Ascending aorta (tissue), 2 donors: ENCODE measurements at places on chromosomes 4 and X.
A peak's percentile ranks its signal among the peaks of the same experiment; 100 is the strongest.

DNA sequence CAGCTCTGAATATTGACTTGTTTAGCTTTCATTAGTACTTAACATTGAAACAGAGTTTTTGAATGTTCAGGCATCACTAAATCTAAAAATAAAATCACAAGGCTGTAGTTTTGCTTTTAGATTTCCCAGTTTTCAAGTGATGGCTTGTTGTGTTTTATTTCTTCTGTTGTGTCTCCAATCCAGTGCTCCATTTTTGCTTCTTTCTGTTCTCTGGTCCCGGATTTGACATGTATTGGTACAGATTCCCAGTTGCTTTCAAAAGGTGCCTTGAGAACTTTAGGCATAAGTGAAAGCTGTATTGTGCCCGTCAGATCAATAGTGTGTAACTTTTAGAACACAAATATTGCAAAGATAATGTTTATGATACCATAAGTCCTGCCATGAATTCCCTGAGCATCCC is 53.2 kb downstream of the ARHGAP10 start:
- DNase-seq = no peak

GRCh38 chrX:97389761-97390192 is 506.1 kb downstream of the RPA4 start:
- no peak for DNase-seq

DNA sequence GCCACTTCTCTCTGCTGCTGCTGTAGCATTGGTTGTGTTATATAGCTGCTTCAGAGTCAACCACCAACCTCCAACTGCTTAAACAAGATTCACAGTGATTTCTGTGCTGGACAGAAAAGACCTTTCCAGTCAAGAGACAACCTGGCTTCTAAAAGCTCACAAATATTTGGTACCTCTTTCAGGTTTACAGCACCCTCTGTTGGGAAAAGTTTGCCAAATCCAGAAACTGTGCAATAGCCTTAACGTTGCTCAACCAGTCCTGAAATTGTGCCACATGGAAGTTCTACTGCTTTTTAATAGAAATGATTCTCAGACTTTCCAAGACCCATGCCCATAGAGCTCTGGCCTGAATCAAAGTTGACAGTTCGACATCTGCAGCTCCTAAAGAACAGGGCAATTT is 842.1 kb upstream of the HTR2C start:
- DNase-seq = no peak

DNA sequence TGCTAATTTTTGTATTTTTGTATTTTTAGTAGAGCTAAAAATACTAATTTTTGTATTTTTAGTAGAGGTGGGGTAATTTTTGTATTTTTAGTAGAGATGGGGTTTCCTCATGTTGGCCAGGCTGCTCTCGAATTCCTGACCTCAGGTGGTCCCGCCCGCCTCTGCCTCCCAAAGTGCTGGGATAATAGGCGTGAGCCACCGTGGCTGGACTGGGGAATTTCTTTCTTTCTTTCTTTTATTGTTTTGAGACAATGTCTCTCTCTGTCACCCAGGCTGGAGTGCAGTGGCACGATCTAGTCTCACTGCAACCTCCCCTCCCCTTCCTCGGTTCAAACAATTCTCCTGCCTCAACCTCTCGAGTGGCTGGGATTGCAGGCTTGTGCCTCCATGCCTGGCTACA is 83.0 kb downstream of the FAM193A start:
- no peak for DNase-seq

DNA sequence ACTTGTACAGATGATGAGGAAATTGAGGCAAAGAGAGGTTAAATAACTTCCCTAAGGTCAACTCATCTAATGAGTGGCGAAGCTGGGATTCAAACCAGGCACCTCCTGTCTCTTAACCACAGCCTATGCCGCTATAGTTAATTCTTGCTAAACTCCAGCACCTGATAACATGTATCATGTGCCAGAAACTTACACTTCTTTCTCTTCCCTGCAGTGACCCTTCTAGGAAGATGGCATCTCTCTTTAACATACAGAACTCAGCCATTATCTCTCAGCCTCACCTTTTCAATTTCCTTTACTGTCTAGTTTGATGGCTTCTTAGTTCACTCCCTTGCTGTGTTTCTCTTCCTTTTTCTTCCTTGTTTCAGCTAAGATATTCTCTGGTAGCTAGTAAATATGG is 2.5 kb downstream of the VBP1 start:
- no peak for DNase-seq

DNA sequence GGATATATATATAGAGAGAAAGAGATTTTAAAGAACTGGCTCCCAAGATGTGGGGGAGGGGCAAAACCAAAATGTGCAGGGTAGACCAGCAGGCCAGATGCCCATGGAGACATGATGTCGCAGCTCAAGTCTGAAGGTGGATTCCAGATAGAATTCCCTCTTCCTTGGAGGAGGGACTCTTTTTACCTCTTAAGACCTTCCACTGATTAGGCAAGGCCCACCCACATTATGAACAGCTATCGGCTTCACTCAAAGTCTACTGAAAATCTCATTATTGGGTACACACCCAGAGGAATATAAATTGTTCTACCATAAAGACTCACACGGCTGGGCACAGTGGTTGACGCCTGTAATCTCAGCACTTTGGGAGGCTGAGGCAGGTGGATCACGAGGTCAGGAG is 59.3 kb downstream of the DHRSX start:
- DNase-seq = no peak

DNA sequence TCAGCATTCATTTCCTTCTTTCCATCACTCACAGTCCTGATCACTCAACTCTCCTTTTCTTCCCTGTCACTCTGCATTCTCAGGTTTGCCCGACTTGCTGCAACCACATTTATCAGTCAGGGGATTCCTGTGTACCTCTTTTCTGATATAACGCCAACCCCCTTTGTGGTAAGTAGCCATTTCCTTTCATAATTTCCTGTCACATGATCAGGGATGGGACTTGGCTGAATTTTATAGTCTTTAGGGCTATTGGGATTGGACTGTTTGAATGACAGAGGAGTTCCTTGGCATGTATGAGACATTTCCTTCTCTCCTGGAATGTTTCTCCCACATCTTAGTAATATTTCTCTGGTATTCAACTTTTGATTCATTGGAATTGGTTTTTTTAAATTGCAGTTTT is 11.0 kb downstream of the PGM2 start:
- no peak for DNase-seq

GRCh38 chr4:5500165-5500564 is 208.2 kb downstream of the EVC2 start:
- DNase-seq = no peak

DNA sequence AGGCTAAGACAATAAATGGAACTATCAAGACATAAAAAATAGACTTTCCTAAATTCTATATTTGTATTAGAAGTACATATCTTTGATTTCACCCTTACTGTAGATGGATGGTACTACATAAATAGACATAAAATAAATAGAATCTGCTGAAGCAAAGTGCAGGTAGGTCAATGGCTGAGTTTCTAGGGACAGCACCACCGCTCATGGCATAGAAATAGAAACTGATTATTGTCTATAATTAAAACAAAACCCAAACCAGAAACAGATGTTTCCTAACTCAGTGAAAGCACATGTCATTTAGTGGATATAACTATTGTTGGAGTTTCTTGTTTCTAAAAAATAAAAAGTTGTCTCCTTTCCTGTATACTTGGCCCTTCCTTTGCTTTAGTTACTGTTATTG is 387.3 kb upstream of the ADGRL3 start:
- no peak for DNase-seq

- no peak for DNase-seq
Observed at GRCh38 chr4:177400030-177400429, 42.2 kb downstream of the AGA start.

DNA sequence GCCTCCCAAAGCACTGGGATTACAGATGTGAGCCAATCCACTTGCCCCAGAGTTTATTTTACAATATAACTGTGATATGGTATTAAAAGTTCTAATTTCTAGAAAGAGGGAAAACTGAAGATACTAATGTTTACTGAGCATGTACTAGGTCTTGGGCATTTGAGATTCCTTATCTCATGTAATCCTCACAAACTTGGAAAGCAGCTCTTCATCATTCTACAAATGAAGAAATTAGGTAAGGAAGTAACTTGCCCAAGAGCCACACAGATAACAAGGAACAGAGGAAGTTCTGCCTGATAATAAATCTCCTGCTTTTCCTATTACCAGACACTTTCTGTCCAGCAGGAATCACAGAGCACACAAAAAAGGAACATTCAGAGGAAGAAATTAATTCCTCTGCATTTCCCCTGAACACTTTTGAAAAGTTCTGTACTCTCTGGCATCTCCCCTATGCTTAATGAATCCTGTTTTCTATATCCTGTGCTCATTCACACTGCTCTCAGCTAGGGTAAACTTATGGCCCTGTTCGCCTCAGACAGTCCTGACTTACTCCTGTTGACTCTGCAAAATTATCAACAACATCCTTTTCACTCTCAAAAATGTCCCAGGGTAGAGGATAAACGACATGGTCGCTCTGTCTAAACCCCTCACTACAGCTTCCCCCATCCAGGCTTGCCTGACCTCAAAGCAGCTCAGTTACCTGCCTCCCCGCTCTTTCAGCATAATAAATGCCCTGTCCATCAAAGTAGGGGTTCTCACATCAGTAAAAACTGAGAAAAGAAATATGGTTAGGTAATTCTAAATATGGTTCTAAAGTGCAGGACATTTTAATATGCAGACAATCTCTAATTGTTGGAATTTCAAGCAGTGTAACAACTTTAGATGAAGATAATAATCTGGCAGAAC is 13.6 kb downstream of the SH3RF1 start:
- DNase-seq = no peak

- DNase-seq = peak; percentile 83
Observed at GRCh38 chr4:173252024-173252935, 81.9 kb downstream of the HMGB2 start.

- no peak for DNase-seq
Observed at GRCh38 chr4:184410748-184411147, 63.6 kb downstream of the IRF2 start.

DNA sequence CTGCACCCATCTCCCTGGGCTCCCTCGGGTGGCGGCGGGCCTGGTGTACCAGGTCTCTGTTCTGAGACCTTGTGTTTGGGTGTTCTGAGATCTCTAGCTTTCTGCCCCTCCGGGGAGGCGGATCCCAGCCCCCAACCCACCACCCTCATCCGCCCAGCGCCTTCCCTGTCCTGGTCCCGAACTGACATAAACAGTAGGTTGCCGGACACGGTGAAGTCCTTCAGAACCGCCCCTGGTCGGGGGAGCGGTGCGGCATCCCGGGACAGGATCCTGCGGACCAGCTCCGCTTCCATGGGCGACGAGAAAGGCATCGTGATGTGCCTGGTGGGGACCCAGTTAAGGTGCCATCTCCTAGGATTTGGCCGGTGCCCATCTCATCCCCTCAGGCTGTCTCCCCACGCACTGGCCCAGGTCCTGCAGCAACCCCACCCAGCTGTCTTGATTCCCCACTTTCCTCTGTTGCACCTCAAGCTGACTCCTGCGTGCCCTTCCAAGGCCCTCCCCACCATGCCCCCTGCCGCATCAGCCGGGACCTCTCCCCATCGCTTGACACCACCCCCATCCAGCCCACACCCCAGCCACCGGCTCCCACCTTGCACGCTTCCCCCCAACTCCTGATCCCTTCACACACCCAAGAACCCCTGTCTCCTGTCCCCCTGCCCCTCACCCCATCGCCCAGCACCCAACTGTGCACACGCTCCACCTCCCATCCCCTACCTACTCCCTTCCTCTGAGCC is 900 bp downstream of the CTAG2 start:
- DNase-seq = peak; percentile 51

DNA sequence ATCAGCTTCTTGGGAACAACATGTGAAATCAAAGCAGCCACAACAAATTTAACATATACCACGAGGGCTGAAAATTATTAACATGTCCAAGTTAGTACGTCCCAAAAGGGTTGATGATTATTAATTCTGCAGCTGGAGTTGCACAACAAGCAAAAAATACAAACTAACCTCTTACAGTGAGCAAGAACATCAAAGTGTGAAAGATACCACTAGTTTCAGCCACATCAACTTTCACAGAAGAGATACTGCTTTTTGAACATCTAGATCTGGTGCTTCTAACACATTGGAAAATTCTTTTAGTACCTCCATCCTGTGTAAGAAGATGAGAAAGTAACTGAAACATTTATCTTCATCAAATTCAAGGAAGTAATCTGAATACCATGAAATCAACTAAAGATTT is 334.1 kb downstream of the PCDH7 start:
- DNase-seq = no peak

DNA sequence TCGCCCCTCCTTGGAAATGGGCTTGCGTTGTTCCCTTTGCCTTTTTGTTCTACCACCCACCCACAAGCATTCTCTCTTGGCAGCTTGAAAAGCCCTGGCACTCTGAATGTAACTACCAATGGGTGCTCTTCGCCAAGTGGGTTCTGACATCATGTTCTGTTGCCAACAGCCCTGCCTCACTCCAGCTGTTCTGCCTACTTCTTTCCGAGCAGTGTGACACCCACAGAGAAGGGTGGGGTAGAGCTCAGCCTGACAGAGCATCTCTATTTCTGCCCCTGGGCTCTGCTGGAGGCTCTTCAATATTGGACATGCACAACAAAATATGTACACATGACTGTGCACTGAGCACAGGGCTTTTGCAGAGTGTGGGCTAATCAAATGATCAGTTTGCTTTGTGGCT is 15.6 kb upstream of the EXOSC9 start:
- DNase-seq = no peak

- no peak for DNase-seq
Observed at GRCh38 chrX:119290476-119290875, 54.4 kb downstream of the PGRMC1 start.

GRCh38 chr4:113869743-113870375 is 108.3 kb upstream of the CAMK2D start:
- peak; percentile 74 for DNase-seq

DNA sequence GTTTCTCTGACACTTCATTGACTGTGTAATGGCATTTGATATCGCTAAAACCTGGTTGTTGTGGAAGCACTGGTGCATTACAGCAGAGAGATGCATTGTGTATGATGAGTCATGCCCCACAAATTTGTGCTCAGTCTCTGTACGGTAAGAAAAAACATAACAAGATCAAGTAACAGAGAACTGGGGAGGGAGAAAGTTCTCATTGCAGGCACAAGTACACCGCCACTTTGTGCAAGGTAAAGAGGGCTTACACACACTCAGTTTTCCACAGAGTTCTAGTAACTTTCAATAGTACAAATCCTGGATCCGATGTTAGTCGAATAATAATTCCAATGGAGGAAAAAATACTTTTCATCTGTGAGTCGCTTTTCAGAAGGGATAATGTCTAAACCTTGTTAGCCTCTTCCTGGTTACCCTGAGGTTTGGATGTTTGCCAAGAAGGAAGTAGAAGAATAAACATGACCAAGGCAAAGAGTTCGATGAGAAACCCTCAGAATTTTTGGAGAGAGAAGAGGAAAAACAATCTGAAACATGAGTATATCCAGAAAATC is 512.5 kb upstream of the SLIT2 start:
- no peak for DNase-seq

- no peak for DNase-seq
Observed at GRCh38 chr4:139921429-139922184, 232.4 kb downstream of the MAML3 start.
